ENCODE measurements at places on chromosomes 5 and 9. TPM values are rescaled to one million over a fixed set of nuclear protein-coding genes. Genes with fewer than 3 reads are reported as not detected.

DNA sequence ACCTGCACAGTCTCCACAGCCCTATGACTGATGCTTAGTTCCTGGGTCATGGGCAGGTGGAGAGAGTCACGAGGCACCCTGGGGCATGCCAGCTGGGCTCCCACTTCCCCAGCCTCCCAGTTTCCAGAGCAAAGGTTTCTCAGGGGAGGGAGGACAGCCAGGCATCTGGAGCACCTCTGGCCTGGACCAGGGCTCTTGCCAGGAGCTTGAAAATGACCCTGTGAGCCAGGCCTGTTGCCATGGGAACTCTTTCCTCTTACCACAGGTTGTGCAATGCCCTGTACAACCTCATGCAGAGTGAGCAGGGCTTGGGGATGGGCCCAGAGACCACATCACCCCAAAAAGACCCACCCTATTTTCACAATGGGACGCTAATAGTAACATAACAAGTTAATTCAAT lies 113.1 kb downstream of the PSD2 start:
- no peak overlapping the region for H3K4me3 ChIP-seq
- peaks cover 4% of the 10 kb centered on the region for H3K4me1 ChIP-seq
- no peak overlapping the region for H3K27ac ChIP-seq
- H3K27me3 ChIP-seq, result peaks cover 47% of the 10 kb centered on the region

- H3K4me3 ChIP-seq, result no peak overlapping the region
- no peak overlapping the region for H3K27ac ChIP-seq
- no peak for DNase-seq
- no peaks in the 10 kb centered on the region for H3K27me3 ChIP-seq
- H3K4me1 ChIP-seq, result peaks cover 2% of the 10 kb centered on the region
These were observed 69.7 kb downstream of the PRLR start for GRCh38 chr5:35160486-35161116.

- H3K27me3 ChIP-seq, result no peaks in the 10 kb centered on the region
- DNase-seq, result peak; percentile 89
- no peak overlapping the region for H3K27ac ChIP-seq
- H3K4me1 ChIP-seq, result no peaks in the 10 kb centered on the region
- H3K36me3 ChIP-seq, result no peaks in the 10 kb centered on the region
These were observed 24.5 kb upstream of the MVB12B start for GRCh38 chr9:126301985-126302603.

- H3K27ac ChIP-seq, result no peak overlapping the region
- no peak for DNase-seq
- no peaks in the 10 kb centered on the region for H3K27me3 ChIP-seq
- H3K36me3 ChIP-seq, result no peaks in the 10 kb centered on the region
- no peaks in the 10 kb centered on the region for H3K4me1 ChIP-seq
- no peak overlapping the region for H3K4me3 ChIP-seq
These were observed 25.1 kb downstream of the EXD3 start for GRCh38 chr9:137397675-137398423.

GRCh38 chr9:30039712-30040111 lies 2344.7 kb upstream of the ACO1 start:
- no peaks in the 10 kb centered on the region for H3K36me3 ChIP-seq
- no peak overlapping the region for H3K27ac ChIP-seq
- peak; percentile 11 for DNase-seq
- no peak overlapping the region for H3K4me3 ChIP-seq
- H3K27me3 ChIP-seq, result no peaks in the 10 kb centered on the region

- H3K4me1 ChIP-seq, result no peaks in the 10 kb centered on the region
- no peak for DNase-seq
- no peaks in the 10 kb centered on the region for H3K36me3 ChIP-seq
- H3K4me3 ChIP-seq, result no peak overlapping the region
These were observed 212.4 kb upstream of the DMAC1 start for GRCh38 chr9:8011974-8012373.

- H3K36me3 ChIP-seq, result no peaks in the 10 kb centered on the region
- H3K4me1 ChIP-seq, result no peaks in the 10 kb centered on the region
- DNase-seq, result no peak
- H3K27me3 ChIP-seq, result no peaks in the 10 kb centered on the region
These were observed 165.5 kb downstream of the RORB start for GRCh38 chr9:74662674-74663073.

GRCh38 chr5:20610681-20611080 lies 622.7 kb upstream of the CDH18 start:
- H3K36me3 ChIP-seq, result no peaks in the 10 kb centered on the region
- DNase-seq, result no peak
- no peak overlapping the region for H3K27ac ChIP-seq
- H3K27me3 ChIP-seq, result no peaks in the 10 kb centered on the region
- no peak overlapping the region for H3K4me3 ChIP-seq
- peaks cover 18% of the 10 kb centered on the region for H3K4me1 ChIP-seq

- H3K4me3 ChIP-seq, result no peak overlapping the region
- DNase-seq, result no peak
- H3K4me1 ChIP-seq, result no peaks in the 10 kb centered on the region
- H3K27me3 ChIP-seq, result no peaks in the 10 kb centered on the region
These were observed 121.6 kb upstream of the LIFR start for GRCh38 chr5:38678076-38678475.

GRCh38 chr5:107616213-107616612 lies 54.5 kb downstream of the EFNA5 start:
- H3K27me3 ChIP-seq, result no peaks in the 10 kb centered on the region
- peaks cover 57% of the 10 kb centered on the region for H3K4me1 ChIP-seq
- H3K4me3 ChIP-seq, result no peak overlapping the region
- no peaks in the 10 kb centered on the region for H3K36me3 ChIP-seq
- no peak for DNase-seq

GRCh38 chr9:93164085-93164484 lies 19.9 kb upstream of the WNK2 start:
- H3K36me3 ChIP-seq, result no peaks in the 10 kb centered on the region
- DNase-seq, result peak; percentile 62
- no peaks in the 10 kb centered on the region for H3K4me1 ChIP-seq
- H3K27ac ChIP-seq, result no peak overlapping the region
- H3K4me3 ChIP-seq, result no peak overlapping the region
- H3K27me3 ChIP-seq, result no peaks in the 10 kb centered on the region

- DNase-seq, result no peak
- peaks cover 23% of the 10 kb centered on the region for H3K36me3 ChIP-seq
- no peaks in the 10 kb centered on the region for H3K27me3 ChIP-seq
- H3K4me3 ChIP-seq, result no peak overlapping the region
These were observed 84.9 kb upstream of the ZNF169 start for GRCh38 chr9:94174164-94174563.

DNA sequence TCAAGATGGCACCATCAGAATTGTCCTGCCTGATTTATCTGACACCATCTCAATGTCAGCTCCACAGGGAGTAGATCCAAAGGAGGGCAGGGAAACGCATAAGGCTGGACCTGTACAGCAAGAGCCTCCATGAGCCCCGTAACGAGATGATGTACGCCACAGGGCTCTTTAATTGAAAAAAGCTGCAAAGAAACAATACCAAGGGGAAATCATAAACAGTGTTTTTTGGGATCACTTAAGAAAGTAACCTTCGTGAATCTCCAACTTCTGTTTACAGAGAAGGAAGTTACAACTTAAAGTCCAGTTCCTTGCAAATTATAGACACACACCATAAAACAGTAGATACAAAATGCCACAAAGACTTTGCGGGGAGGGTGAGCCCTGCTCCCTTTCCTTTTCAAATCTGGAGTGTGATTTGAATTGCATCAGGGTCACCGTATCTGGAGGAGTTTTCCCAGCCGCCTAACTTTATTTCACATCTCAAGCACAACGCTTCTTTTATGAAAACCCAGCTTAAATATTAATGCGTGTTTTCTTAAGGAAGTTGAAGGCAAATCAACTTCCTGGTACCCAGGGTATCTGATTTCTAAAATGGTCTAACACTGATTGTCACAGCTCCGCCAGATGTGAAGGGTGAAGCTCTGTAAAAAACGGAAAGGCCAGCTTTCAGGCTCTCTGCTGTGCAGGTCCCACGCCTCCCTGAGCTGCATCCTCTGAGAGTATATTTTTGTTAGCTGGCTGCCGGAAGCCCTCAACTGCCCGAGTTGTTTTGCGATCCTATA lies 88.9 kb downstream of the EBF1 start:
- H3K4me1 ChIP-seq, result peaks cover 9% of the 10 kb centered on the region
- H3K4me3 ChIP-seq, result no peak overlapping the region
- H3K27ac ChIP-seq, result no peak overlapping the region

DNA sequence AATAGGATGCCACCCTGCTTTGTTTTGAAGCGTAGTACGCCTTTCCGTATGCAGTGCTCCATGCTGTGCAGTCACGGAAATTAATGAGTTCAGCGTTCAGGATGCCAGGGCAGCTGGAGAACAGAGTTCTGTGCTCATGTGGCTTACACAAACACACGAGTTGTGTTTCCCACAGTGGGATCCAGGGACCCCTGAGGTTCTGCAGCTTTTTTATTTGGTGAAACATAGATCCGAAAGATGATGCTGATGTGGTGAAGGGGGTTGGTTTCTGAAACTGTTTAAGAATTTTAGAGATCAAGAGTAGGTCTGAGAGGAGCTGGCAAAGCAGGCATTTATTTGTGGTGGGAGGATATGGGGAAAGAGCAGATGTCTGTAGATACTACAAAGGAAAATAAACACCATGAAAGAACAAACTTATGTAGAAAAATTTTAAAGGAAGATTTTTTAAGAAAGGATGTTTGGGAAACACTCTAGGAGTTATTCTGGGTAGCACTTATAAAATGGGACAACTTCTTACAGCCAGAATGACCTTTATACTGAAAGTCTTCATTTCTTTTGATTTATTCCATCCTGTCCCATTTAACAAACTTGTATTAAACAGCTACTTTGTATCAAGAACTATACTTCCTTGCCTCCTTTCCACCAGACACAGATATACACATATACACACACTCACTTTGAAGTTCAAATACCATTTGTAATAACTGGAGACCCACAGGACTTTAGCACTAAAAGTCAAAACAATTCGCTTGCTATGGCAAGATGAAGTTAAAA lies 52.7 kb downstream of the ITGA1 start:
- H3K4me3 ChIP-seq, result no peak overlapping the region
- DNase-seq, result no peak
- no peak overlapping the region for H3K27ac ChIP-seq
- no peaks in the 10 kb centered on the region for H3K27me3 ChIP-seq
- no peaks in the 10 kb centered on the region for H3K4me1 ChIP-seq

GRCh38 chr5:1468629-1469527 lies 23.6 kb upstream of the SLC6A3 start:
- no peaks in the 10 kb centered on the region for H3K27me3 ChIP-seq
- no peaks in the 10 kb centered on the region for H3K4me1 ChIP-seq
- no peak overlapping the region for H3K4me3 ChIP-seq

GRCh38 chr9:116736399-116737151 lies 49.5 kb downstream of the TRIM32 start:
- H3K36me3 ChIP-seq, result no peaks in the 10 kb centered on the region
- no peak overlapping the region for H3K4me3 ChIP-seq
- no peak overlapping the region for H3K27ac ChIP-seq
- H3K27me3 ChIP-seq, result no peaks in the 10 kb centered on the region
- peaks cover 11% of the 10 kb centered on the region for H3K4me1 ChIP-seq
- no peak for DNase-seq

DNA sequence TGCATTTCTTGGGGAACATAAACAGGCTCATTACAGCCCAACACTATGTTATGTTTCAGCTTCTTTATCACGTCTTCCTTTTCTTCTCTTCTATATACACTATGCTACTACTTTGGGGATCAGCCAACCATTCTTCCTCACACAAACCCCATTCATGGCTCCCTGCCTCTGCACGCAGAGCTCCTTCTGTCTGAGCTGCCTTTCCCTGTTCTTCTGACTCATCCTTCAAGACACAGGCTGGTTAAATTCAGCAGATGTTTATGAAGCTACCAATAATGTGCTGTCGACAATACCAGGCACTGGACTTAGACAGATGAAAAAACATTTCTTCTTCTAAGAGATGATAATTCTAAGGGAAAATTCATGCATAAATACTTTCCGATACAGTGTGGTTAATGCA lies 102.5 kb upstream of the TXNDC8 start:
- DNase-seq, result no peak
- H3K27me3 ChIP-seq, result no peaks in the 10 kb centered on the region
- H3K36me3 ChIP-seq, result no peaks in the 10 kb centered on the region
- H3K4me1 ChIP-seq, result no peaks in the 10 kb centered on the region
- no peak overlapping the region for H3K27ac ChIP-seq
- H3K4me3 ChIP-seq, result no peak overlapping the region

DNA sequence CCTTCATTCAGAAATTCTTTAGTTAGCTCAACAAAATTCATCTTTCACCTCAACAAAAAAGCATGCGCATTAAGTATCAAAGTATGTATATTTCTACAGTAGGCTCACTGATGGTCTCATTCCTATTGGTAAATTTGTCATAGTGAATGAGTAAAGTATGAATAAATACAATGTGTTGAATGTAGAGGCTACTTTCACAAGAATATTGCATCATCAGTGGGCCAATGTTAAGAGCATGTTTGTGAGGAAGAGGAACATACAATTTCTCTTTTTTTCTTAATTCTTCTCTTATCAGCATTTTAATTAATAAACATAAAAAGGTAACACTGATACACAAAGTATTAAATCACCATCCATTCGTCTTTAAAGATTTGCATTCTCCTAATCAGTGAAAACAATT lies 505.1 kb downstream of the CETN3 start:
- H3K4me1 ChIP-seq, result no peaks in the 10 kb centered on the region
- H3K4me3 ChIP-seq, result no peak overlapping the region
- DNase-seq, result no peak
- H3K36me3 ChIP-seq, result no peaks in the 10 kb centered on the region
- H3K27ac ChIP-seq, result no peak overlapping the region

GRCh38 chr5:154842689-154843530 lies 7.5 kb downstream of the FAXDC2 start:
- H3K4me1 ChIP-seq, result no peaks in the 10 kb centered on the region
- no peak for DNase-seq
- no peak overlapping the region for H3K4me3 ChIP-seq
- H3K36me3 ChIP-seq, result no peaks in the 10 kb centered on the region

DNA sequence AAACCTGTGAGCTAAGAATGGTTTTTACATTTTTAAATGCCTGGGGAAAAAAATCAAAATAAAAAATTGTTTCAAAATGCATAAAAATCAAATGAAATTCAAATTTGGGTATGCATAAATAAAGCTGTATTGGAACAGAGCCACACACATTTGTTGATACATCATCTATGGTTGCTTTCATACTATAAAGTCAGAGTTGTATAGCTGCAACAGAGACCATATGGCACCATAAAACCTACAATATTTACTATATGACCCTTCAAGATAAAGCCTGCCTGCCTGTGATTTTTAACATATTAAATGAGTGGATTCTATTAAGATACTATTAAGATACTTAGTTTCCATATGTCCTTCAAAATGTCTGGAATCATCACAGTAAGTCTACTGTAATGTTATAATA lies 40.0 kb downstream of the AUH start:
- no peaks in the 10 kb centered on the region for H3K36me3 ChIP-seq
- no peak overlapping the region for H3K4me3 ChIP-seq
- no peak for DNase-seq
- H3K4me1 ChIP-seq, result no peaks in the 10 kb centered on the region
- H3K27ac ChIP-seq, result no peak overlapping the region
- no peaks in the 10 kb centered on the region for H3K27me3 ChIP-seq

GRCh38 chr5:17075236-17075635 lies 139.1 kb upstream of the MYO10 start:
- H3K27ac ChIP-seq, result no peak overlapping the region
- no peaks in the 10 kb centered on the region for H3K27me3 ChIP-seq
- no peaks in the 10 kb centered on the region for H3K36me3 ChIP-seq
- no peak for DNase-seq
- no peak overlapping the region for H3K4me3 ChIP-seq

GRCh38 chr5:175810457-175810856 lies 60.9 kb upstream of the CPLX2 start:
- no peaks in the 10 kb centered on the region for H3K36me3 ChIP-seq
- no peak overlapping the region for H3K4me3 ChIP-seq

The SLIT3 gene
- 0.59 TPM for total RNA-seq

The EMB gene
- 40.0 TPM for total RNA-seq

The SCGB3A2 gene
- total RNA-seq, result 36.1 TPM

The HRH2 gene
- 5.9 TPM for total RNA-seq

The INSL4 gene
- total RNA-seq, result not detected

The ZNF367 gene
- 11.5 TPM for total RNA-seq

The ATP10B gene
- 0.08 TPM for total RNA-seq

The STKLD1 gene
- total RNA-seq, result not detected

The PCDHB2 gene
- 28.6 TPM for total RNA-seq

The ARAP3 gene
- 32.8 TPM for total RNA-seq
